ENCODE measurements at places on chromosomes 7 and 10.

DNA sequence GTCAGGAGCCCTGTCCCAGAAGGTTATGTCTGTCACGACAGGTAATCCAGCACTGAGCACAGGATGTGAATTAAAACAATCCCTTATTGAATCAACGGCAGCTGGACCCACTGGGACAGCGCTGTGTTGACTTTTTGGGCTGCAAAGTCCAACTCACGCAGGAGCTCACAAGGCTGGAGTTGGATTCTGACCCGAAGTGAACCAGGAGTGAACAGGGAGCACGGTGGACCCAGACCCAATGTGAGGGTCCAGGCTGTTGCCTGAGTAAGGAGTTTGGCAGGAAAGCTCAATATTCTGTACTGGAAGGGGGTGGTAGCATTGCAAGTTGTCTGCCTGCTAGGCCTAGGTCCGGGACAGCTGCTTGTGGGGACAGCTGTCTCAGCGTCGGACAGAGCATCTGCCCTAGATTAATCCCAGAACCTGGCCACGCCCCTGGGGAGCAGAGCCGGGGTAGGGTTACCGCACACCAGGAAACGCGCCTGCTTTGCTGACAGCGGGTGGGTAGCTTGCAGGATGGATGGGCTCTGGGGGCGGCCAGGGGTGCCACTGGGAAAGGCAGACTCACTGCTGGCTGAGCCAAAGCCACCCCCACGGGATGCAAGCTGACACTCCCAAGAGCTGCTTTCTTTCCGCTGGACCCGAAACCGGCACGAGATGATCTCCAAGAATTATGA is 24.0 kb downstream of the COL26A1 start:
- H3K27me3 ChIP-seq, result no peaks in the 10 kb centered on the region
- no peak overlapping the region for H3K27ac ChIP-seq
- H3K36me3 ChIP-seq, result no peaks in the 10 kb centered on the region
- no peak for DNase-seq
- H3K4me1 ChIP-seq, result peaks cover 9% of the 10 kb centered on the region
- no peak overlapping the region for H3K4me3 ChIP-seq

GRCh38 chr10:43591303-43591904 is 14.8 kb upstream of the ZNF485 start:
- H3K4me1 ChIP-seq, result peaks cover 18% of the 10 kb centered on the region
- no peak overlapping the region for H3K4me3 ChIP-seq
- H3K27ac ChIP-seq, result no peak overlapping the region
- no peak for DNase-seq

- no peaks in the 10 kb centered on the region for H3K36me3 ChIP-seq
- H3K4me3 ChIP-seq, result no peak overlapping the region
- H3K27me3 ChIP-seq, result no peaks in the 10 kb centered on the region
- DNase-seq, result no peak
- H3K4me1 ChIP-seq, result no peaks in the 10 kb centered on the region
Measured at GRCh38 chr10:71995887-71996575, 31.8 kb downstream of the CHST3 start.

GRCh38 chr10:93775356-93775755 is 17.6 kb downstream of the LGI1 start:
- H3K27me3 ChIP-seq, result peaks cover 2% of the 10 kb centered on the region
- H3K27ac ChIP-seq, result no peak overlapping the region
- H3K36me3 ChIP-seq, result no peaks in the 10 kb centered on the region
- no peaks in the 10 kb centered on the region for H3K4me1 ChIP-seq

DNA sequence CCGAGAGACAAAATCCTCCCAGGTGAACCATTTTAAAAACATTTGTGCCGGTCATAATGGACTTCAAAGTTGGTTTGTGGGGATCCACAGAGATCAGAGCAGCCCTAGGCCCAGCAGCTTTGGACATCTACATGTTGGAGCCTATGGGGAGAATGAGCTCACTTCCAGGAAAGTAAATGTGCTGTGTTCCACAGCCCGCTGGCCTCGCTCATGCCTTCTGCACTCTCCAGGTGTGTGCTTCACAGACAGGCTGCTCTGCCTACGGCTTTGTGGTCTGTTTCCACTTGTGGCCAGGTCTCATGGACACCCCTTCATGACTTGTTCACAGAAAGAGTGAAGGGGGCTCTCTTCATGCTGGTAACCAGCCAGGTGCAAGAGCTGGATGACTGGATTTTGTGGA is 141.6 kb downstream of the ADARB2 start:
- DNase-seq, result no peak
- H3K36me3 ChIP-seq, result no peaks in the 10 kb centered on the region
- no peak overlapping the region for H3K27ac ChIP-seq
- no peaks in the 10 kb centered on the region for H3K27me3 ChIP-seq
- H3K4me3 ChIP-seq, result no peak overlapping the region

DNA sequence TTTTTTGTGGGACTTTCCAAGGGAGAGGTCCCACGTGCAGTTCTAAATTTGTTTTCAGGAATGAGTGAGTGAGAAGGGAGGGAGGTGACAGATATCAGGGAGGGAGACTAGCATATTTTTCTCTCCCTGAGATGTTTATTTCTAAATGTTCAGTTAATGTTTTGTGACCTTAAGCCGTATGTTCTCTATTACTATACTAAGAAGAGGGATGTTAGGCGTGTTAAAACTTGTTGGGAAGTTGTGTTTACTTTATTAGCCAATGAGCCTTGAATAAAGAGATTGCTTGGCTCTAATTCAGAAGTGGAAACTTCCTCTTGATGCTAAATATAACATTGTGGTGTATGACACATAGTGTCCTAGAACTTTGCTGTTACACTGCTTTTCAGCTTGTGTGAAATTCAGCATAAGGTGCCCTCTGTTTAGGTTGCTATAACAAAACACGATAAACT is 37.3 kb downstream of the DNAH11 start:
- peak overlapping the region; percentile 13 for H3K27ac ChIP-seq
- no peaks in the 10 kb centered on the region for H3K27me3 ChIP-seq
- no peak overlapping the region for H3K4me3 ChIP-seq

DNA sequence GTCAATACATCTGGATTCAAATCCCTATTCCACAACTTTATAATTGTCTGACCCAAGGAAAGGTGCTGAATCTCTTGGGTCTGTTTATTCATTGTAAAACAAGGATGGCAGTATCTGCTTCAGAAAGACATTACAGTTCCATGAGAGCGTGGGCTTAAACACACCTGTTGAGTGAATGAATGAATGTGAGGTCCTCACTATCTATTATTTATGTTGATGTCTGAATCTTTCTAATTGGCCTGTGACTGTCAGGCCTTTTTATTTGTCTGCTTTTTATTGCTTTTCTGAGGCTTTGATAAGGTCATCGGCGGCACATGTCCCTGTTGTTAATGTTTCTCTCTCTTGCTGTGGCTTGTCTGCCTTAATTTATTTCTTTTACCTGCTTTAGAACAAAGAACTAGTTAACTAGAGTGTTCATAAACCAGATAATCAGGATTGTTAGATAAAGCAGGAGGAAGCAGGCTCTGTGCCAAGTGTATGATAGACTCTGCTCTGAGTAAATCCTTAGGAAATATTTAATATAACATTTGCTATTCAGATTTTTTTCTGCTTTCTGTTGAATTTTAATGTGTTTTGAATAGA is 42.3 kb upstream of the CYCS start:
- no peaks in the 10 kb centered on the region for H3K27me3 ChIP-seq
- no peak overlapping the region for H3K27ac ChIP-seq
- DNase-seq, result no peak
- H3K36me3 ChIP-seq, result no peaks in the 10 kb centered on the region
